Epithelial cell of esophagus (primary cell): ENCODE measurements at places on chromosomes 16 and 17.

DNA sequence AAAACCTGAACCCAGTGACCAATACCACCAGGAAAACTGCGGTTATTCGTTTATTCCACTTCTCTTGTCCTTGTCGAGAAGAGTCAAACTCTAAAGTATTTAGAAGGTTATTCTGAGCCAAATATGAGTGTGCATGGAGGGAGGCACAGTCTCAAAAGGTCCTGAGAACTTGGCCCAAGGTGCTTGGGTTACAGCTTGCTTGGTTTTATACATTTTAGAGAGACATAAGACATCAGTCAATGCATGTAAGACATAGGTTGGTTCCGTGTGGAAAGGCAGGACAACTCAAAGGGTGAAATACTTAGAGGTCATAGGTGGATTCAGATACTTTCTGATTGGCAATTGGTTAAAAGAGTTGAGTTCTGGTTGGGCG lies 681 bp upstream of the TRAP1 start:
- no peak for DNase-seq

- peak; percentile 67 for DNase-seq
Observed at GRCh38 chr16:58421529-58421928, 29.3 kb downstream of the GINS3 start.

- DNase-seq: peak; percentile 52
Observed at GRCh38 chr17:57516290-57517230, 228.5 kb downstream of the CCDC182 start.

GRCh38 chr16:470418-470817 lies 45.0 kb downstream of the RAB11FIP3 start:
- DNase-seq: no peak

DNA sequence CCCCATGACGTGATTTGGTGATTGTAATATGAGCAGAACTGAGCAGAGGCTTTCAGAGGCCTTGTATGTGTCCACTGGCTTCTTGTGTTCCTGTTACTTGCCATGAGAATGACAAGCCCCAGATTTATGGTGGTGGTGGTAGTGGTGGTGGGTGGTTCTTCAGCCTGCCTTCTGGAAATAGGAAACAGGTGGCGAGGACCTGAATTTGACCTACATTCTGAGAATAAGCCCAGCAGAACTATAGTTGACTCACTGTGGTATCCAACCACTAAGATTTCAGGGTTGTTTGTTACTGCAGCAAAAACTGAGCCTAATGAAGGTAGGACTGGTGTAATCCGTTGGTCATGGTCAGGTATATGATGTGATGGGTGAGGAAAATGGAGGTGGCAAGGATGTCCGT lies 93.0 kb downstream of the SHISA9 start:
- DNase-seq: no peak

DNA sequence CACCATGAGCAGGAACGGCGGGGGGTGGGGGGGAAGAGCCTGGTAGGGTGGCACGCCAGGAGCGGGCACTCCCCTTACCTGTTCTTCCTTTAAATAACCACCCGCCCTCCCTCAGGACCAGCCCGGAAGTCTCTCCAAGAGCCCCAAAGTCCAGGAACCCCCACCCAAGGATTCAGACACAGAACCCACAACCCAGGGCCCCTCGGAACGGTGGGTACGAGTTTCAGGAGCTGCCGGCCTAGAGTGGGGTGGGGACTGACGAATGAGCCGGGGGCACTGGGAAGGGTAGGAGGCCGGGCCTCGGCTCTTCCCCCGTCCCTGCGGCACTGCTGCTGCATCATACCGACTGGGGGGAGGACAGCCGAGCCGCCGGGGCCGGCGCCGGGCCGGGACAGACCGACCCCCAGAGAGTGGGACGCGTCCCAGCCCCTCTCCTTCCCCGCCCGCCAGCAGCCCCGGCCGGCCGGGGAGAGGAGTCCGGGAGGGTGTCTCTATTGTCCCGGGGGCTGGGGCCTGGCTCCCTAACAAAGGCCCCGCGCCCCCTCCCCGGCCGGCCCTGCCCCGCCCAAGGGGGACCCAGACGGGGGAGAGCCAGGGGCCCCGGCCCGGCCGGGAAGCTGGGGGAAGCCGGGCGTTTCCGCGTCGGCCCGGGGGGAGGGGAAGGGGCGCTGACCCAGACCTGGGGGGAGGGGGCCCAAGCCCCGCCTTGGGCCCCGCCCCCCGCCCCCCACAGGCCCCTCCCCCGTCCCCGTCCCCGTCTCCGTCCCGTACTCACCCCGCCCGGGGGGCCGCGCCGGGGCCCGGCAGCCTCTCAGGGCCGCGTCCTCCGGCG lies 747 bp downstream of the ATXN7L3 start:
- peak; percentile 53 for DNase-seq

- no peak for DNase-seq
Observed at GRCh38 chr16:75482434-75483205, 12.6 kb downstream of the CHST6 start.
